ENCODE measurements at places on chromosomes 6 and 20. TPM values are rescaled to one million over a fixed set of nuclear protein-coding genes. Genes with fewer than 3 reads are reported as not detected.

- no peak overlapping the region for H3K27ac ChIP-seq
- peaks cover 9% of the 10 kb centered on the region for H3K27me3 ChIP-seq
- no peaks in the 10 kb centered on the region for H3K4me1 ChIP-seq
- H3K36me3 ChIP-seq = no peaks in the 10 kb centered on the region
Measured at GRCh38 chr6:111076024-111076695, 11.1 kb upstream of the SLC16A10 start.

RGS19 gene
- total RNA-seq = 26.9 TPM

DNA sequence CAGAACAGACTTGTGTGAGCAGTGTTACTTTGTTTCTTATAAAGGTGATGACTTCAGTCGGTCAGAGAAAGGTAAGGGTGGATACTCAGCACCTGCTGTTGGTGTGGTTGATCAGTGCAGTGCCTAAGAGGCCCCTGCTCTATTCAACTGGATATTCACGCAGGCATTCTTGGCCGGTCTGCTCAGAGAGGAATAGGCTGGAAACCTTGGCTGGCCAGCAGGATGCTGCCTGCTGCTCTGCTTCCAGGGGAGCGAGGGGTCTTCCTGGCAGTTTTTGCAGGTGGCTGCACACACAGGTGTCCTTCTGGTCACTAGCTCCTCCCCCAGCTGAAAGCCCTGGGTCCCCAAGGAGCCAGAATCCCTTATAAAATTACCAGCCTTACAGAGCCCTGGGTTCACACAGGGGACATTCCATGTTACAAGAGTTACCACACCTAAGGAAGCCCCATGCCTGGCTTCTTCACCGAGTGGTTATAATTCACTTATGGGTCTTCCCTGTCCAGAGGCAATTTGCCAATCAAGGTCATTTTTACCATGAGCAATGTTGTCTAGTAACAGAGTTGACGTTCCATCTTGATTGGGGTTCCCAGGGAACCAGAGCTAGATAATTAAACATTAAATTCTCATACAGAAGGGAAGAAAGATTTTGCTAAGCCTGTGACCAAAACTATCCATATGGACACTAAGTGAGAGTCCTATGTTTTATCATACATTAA is 16.4 kb downstream of the SYNJ2 start:
- H3K4me3 ChIP-seq = no peak overlapping the region
- DNase-seq = no peak
- no peak overlapping the region for H3K27ac ChIP-seq
- H3K36me3 ChIP-seq = no peaks in the 10 kb centered on the region
- no peaks in the 10 kb centered on the region for H3K27me3 ChIP-seq
- peaks cover 8% of the 10 kb centered on the region for H3K4me1 ChIP-seq

DNA sequence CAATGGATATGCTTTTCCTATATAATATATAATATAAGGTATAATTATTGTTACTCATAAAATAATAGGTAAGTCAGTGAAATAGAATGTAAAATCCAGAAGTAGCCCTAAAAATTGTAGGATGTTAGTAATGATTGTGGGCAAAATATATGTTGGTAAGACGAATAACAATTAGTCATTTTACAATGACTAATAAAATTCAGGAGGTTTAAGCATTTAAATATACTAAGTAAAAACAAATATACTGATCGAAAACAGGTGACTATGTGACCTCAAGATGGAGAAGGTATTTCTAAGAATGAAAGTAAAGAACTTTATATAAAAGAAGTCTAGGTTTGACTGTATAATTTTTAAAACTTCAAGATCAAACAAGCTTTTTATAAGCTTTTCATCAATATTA is 28.9 kb downstream of the FUCA2 start:
- no peaks in the 10 kb centered on the region for H3K4me1 ChIP-seq
- no peak for DNase-seq
- no peak overlapping the region for H3K27ac ChIP-seq
- H3K36me3 ChIP-seq = peaks cover 13% of the 10 kb centered on the region
- H3K4me3 ChIP-seq = no peak overlapping the region

COL21A1 gene
- 16.9 TPM for total RNA-seq

All from tibial nerve (tissue), 4 donors.